ENCODE measurements at places on chromosomes 5 and 9. TPM values are rescaled to one million over a fixed set of nuclear protein-coding genes. Genes with fewer than 3 reads are reported as not detected.

DNA sequence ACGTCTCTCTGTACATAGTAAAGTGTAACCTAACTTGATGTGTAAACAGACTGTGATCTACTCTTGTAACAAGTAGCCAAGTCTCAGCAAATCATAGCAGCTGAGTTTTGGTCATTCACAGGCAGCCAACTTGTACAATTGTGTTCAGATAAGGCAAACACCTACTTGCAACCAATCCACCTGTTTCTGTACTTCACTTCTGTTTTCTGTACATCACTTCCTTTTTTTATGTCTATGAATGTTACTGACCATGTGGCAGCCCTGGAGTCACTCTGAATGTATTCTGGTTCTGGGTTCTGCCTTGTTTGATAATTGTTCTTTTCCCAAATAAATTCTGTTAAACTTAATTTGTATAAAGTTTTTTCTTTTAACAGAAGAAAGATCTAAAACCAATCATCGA, 26.0 kb downstream of the RLN2 start:
- no peak for DNase-seq

- DNase-seq, result no peak
Measured at GRCh38 chr5:178392931-178393394, 160.4 kb upstream of the PHYKPL start.

- DNase-seq, result peak; percentile 82
Measured at GRCh38 chr5:10288592-10289219, 19.0 kb downstream of the CMBL start.

- no peak for DNase-seq
Measured at GRCh38 chr9:72583370-72583769, 62.0 kb downstream of the TMC1 start.

ZNF618 gene
- total RNA-seq, result 10.8 TPM

DNA sequence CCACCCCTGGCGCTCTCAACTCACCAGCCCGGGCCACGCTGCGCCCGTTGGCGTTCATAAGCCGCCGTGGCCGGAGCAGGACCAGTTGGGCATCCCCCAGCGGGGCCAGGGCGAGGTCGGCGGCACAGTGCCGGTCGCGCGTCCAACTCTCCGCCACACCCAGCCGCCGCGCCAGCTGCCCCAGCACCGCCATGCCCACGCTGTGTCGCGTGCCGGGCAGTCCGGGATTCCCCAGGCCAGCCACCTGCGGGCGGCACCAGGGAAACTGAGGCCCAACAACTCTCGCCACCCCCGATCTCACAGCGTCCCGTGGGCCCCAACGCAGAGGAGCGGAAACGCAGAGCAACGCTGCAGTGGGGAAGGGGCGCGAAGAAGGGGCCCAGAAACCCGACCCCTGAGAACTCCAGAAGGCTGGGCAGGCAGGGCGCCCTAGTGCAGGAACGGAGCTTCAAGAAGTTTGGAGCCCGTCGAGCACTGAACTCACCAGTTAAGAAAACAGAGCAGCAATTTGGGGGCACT, 453 bp downstream of the PTRH1 start:
- DNase-seq, result peak; percentile 29

SUSD3 gene
- total RNA-seq, result 3.7 TPM

DNA sequence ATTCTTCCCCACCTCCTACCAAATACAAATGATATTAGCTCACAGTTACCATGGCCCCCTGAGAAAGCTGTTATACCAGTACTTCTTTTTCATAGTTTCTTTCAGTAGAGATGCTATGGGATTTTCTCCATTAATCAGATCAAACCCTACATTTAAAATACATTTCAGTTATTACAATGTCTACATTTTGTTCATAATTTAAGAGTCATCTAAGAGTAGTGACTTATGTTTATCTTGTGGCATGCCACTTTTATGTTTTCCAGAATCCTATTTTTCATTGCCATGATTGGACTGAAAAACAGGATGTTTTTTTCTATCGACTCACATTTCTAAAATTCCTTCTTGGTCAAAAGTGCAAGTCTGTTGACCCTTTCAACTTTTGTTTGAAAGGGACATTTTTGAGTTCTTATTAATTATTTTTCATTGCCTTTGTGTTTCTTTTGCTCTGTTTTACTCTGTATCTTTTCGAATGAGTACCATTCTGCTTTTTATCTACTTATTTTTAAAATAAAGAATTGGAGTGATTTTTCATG, 77.4 kb upstream of the ANXA1 start:
- no peak for DNase-seq
